Neural crest cell (in vitro differentiated cells): ENCODE measurements at places on chromosomes 12 and 14.

GRCh38 chr14:75331471-75331870 is 52.8 kb downstream of the FOS start:
- H3K4me1 ChIP-seq = peaks cover 23% of the 10 kb centered on the region
- peaks cover under 1% of the 10 kb centered on the region for H3K36me3 ChIP-seq
- DNase-seq = no peak
- no peak overlapping the region for H3K27ac ChIP-seq

DNA sequence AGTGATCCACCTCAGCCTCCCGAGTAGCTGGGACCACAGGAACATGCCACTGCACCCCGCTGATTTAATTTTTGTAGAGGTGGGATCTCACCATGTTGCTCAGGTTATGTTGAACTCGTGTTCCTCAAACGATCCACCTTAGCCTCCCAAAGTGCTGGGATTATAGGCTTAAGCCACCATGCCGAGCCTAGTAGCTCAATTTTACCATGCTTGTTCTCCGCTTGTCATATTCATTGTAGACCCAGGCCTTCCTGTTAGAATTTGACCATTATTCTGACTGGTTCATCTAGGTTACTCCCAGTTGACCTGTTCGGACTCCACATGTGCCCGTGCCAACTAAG is 24.7 kb downstream of the TMBIM6 start:
- no peak overlapping the region for H3K4me3 ChIP-seq
- DNase-seq = no peak
- no peaks in the 10 kb centered on the region for H3K4me1 ChIP-seq
- H3K36me3 ChIP-seq = peaks cover 18% of the 10 kb centered on the region
- H3K27ac ChIP-seq = no peak overlapping the region
- no peaks in the 10 kb centered on the region for H3K27me3 ChIP-seq

DNA sequence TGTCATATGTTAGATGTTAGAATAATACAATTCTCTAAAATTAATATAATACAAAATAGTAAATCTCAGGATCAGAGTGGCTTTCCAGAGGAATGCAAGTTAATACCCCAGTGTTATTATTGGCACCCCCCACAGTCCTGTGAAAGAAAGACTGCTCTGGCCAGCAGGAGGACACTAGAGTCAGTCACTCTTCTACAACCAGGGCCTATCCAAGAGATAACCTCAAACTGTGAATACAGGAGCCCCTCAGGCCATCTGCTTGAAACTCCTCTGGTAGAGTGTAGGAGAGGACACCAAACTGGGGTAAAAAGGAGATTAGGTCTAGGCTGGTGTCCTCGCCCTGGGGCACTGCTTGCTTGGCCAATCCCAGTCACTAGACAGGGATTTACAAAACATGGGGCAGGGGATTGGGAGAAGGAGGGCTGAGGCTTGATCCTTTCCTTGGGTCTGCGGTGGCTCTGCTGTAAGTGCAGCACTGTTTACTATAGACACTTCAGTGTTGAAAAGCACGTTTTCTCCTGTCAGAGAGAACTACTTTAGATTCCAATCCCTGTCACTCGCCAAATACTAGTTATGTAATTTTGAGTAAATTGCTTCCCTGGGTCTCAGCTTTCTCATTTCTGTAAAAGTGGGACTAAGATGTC is 44.5 kb upstream of the PTPRR start:
- no peak overlapping the region for H3K27ac ChIP-seq
- no peaks in the 10 kb centered on the region for H3K27me3 ChIP-seq
- no peak overlapping the region for H3K4me3 ChIP-seq
- H3K36me3 ChIP-seq = no peaks in the 10 kb centered on the region
- DNase-seq = no peak

DNA sequence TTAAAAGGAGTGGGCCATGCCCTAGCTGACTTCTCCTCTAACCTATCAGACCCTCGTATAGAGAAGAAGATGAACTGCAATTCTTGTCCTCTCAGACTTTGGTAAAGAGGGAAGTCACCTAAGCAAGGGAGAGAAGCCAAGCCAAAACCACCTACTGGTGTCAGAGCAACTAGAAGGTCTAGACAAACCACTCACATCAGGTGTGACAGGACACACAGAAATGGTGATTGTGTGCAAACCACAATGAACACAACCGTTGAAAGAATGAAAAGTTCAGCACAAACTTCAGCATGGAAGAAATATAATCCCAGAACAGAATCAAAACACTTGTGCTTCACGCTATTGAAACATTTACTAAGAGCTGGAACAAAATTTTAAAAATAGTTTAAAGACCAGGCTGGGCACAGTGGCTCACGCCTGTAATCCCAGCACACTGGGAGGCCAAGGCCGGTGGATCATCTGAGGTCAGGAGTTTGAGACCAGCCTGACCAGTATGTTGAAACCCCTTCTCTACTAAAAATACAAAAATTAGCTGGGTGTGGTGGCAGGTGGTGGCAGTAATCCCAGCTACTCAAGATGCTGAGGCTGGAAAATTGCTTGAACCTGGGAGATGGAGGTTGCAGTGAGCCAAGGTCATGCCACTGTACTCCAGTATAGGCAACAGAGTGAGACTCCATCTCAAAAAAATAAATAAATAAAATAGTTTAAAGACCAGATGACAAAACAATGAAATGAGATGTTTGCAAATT is 56.2 kb upstream of the NTF3 start:
- H3K4me3 ChIP-seq = no peak overlapping the region
- H3K4me1 ChIP-seq = no peaks in the 10 kb centered on the region
- H3K27ac ChIP-seq = no peak overlapping the region
- DNase-seq = no peak
